ENCODE measurements at places on chromosomes 7 and 10. TPM values are rescaled to one million over a fixed set of nuclear protein-coding genes. Genes with fewer than 3 reads are reported as not detected.

GFRA1 gene
- polyA plus RNA-seq, result 2.2 TPM

ECHDC3 gene
- 10.8 TPM for polyA plus RNA-seq

HOXA3 gene
- 53.1 TPM for polyA plus RNA-seq

DNA sequence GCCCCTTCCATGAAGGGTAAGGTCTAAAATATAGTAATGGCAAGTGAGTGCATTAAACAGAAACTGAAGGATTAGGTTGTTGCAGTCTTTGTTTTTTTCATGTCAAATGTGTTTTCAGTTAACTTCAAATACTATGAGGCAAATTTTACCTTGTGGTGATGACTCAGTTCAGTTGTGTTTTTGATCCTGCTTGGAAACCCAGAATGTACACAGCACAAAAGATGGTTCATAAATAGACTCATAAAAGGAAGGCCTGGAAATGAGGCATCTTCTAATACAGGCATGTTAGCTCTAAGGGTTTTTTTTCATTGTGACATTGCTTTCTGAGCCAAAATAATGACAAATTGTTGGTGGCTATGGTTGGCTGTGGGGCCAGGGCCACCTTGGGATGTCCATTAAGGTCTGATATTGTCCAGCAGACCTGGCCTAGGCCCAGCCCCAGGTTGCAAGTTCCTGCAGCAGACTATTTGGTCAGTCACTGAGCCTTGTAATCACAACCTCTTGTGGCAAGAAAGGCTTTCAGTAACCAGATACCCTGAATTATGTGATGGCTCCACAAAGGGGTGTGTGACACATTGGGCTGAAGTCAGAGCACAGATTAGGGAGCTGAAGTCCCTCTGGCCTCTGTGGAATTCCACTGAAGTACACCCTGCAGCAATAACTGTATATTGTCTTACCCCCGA lies 69.0 kb upstream of the SAMD8 start:
- no peak for DNase-seq

HTR7 gene
- 0.12 TPM for polyA plus RNA-seq

FAM25G gene
- polyA plus RNA-seq, result not detected
